ENCODE measurements at places on chromosomes 5 and 9.
A peak's percentile ranks its signal among the peaks of the same experiment; 100 is the strongest.

DNA sequence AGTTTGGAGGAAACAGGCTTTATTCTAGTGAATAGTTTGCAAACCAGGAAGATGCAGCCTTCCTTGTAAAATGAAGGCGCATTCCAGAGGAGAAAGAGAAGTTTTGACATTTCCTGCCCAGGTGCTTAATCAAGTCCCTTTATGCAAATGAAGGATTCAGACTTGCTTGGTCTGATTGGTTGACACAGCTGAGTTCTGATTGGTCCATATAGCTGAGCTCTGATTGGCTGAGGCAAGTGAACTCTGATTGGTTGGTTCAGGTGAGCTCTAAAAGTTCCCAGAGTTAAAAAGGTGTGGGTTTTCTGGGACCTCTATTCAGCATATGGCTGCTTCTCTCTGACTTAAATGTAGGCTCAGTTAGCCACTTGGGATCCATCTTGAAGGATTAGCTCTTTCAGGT lies 151.0 kb downstream of the CACNA1B start:
- DNase-seq, result no peak

GRCh38 chr9:77649109-77649812 lies 1.1 kb upstream of the GNA14 start:
- peak; percentile 68 for DNase-seq

DNA sequence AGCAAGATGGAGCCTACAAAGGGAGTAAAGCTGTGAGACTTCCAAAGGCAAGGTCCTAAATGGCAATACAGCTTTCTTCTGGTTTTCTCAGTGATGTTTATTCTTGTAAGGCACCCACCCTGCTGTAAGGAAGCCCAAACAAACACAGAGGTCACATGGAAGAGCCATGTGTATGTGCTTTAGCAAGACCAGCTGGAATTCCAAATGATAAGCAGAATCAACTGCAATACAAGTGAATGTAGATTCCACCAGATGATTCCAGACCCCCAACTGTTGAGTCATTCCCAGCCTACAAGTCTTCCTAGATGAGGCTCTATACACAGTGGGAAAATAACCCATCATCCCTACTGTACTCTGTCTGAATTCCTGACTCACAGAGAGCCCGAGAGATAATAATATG lies 122.8 kb downstream of the DEPDC1B start:
- peak; percentile 52 for DNase-seq

DNA sequence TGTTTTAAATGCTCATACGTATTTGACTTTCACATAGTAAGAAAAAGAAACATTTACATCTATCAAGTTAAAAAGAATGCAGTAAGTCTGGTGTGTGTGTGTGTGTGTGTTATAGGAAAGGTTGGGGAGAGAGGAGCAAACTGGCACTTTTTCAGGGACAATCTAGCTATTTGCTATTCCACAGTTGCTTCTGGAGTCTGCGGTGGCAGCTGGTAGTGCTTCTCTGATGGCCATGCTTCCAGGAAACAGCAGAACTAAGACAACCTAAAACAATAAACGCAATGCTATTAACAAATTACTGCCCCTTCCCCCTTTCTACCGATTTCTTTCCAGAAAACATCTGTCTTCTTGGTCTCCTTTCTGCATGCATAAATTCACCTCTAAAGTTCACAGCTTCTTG lies 70.0 kb upstream of the CDH10 start:
- no peak for DNase-seq

GRCh38 chr5:53211799-53212198 lies 102.2 kb upstream of the MOCS2 start:
- peak; percentile 53 for DNase-seq

DNA sequence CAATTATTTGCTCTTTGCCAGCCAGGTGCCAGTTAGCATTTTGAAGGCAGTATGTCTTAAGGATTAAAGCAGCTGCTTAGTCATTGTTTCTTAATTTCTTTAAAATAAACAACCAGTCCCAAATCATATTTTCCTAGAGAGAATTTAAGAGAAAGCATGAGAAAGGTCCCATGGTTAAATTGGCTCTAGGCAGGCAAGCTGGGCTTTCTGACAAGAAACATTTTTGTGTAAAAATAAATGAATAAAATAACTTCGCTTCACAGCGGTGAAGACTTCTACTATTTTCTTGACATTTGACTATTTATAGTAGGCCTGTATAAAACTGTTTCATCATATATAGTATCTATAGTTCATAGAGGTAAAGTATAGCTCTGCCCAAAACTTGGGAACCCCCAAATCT lies 617.7 kb upstream of the C9orf72 start:
- DNase-seq, result no peak

DNA sequence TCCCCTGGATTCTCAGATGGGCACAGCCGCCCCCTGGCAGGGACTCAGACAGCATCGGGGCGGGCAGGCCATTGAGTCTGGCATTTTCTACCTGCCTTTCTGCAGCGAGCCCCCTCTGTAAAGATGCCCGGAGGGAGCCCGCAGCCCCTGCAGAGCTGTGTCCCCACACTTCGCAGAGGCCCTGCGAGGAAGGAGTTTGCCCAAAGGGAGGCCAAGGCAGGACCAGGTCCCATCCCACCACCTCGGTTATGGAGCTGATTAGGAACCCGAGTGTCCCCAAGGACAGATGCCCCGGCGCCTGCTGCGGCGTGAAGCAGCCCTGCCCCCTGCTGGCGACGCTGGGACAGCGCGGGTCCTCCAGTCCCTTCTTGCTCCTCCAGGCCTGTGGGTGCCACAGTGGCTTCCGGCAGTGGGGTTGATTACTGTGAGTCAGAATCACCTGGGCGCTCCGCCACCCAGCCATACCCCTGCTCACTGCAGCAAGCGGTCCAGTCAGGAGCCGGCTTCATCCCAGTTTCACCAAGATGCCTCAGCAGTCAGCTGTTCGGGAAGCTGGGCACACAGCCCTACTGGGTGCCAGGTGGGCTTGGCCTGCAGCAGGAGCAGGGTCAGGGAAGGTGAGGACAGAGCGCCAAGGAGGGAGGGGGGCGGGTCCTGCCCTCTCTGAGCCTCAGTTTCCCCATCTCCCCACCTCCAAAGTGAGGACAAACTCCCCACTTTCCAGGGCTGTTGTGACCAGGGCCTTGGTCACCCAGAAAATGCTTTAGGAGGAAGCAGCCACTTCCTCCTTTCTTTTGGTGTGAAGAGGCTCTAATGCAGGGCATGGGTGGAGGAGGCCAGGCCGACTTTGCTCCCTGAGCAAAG lies 117.2 kb downstream of the RXRA start:
- peak; percentile 87 for DNase-seq

GRCh38 chr5:154836225-154836624 lies 14.2 kb downstream of the FAXDC2 start:
- DNase-seq, result no peak

GRCh38 chr9:120403543-120403856 lies 176.5 kb downstream of the CDK5RAP2 start:
- DNase-seq, result no peak

- no peak for DNase-seq
These were observed 55.6 kb downstream of the SPTLC1 start for GRCh38 chr9:92059661-92060060.

- DNase-seq, result no peak
These were observed 87.6 kb downstream of the DAP start for GRCh38 chr5:10673407-10673806.

GRCh38 chr9:89497257-89497963 lies 503 bp downstream of the SEMA4D start:
- DNase-seq, result no peak

GRCh38 chr5:173928871-173929574 lies 40.9 kb downstream of the CPEB4 start:
- no peak for DNase-seq

DNA sequence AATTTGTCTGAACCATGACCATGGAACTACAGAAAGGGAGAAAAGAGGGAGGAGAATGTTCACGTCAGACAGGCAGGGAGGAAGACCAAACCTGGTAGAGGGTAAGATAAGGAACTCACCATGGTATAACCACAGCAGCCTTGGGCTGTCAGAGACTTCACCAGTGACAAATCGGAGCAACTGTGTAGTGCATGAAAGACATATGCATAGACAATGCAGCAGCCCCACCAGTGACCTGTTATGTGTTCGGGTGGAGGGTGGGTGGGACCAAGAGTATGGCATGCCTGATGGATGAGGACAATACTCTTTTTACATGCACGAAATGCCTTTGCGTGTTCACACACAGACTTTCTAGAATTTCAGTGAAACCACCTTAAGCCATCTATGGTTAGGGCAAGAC lies 221.8 kb upstream of the RASEF start:
- no peak for DNase-seq

DNA sequence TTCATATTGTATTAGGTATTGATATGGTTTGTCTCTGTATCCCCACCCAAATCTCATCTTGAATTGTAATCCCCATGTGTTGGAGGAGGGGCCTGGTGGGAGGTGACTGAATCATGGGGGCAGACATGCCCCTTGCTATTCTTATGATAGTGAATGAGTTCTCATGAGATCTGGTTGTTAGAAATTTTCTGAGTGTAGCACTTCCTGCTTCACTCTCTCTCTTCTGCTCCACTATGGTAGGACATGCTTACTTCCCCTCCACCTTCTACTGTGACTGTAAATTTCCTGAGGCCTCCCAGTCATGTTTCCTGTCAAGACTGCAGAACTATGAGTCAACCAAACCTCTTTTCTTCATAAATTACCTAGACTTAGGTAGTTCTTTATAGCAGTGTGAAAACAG lies 187.4 kb upstream of the SLC24A2 start:
- DNase-seq, result peak; percentile 14

GRCh38 chr5:159826351-159827214 lies 89.7 kb upstream of the ADRA1B start:
- peak; percentile 83 for DNase-seq

DNA sequence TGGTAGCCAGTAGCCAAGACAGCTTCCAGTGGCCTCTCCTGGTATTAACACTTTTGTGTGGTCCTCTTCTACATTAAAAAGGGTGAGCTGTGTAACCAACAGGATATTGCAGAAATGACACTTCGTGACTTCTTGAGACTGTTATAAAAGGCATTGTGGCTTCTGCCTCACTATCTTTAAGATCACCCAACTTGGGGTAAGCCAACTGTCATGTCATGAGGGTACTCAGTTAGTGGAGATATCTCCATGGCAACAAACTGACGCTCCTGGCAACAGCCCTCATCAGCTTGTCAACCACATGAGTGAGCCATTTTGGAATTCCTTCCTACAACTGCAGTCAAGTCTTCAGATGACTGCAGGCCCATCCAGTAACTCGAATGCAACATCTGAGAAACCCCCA lies 121.7 kb downstream of the DEPDC1B start:
- DNase-seq, result no peak

GRCh38 chr5:148950892-148951291 lies 112.0 kb downstream of the SH3TC2 start:
- DNase-seq, result no peak

GRCh38 chr5:52334367-52334766 lies 453.3 kb upstream of the ITGA1 start:
- DNase-seq, result no peak

DNA sequence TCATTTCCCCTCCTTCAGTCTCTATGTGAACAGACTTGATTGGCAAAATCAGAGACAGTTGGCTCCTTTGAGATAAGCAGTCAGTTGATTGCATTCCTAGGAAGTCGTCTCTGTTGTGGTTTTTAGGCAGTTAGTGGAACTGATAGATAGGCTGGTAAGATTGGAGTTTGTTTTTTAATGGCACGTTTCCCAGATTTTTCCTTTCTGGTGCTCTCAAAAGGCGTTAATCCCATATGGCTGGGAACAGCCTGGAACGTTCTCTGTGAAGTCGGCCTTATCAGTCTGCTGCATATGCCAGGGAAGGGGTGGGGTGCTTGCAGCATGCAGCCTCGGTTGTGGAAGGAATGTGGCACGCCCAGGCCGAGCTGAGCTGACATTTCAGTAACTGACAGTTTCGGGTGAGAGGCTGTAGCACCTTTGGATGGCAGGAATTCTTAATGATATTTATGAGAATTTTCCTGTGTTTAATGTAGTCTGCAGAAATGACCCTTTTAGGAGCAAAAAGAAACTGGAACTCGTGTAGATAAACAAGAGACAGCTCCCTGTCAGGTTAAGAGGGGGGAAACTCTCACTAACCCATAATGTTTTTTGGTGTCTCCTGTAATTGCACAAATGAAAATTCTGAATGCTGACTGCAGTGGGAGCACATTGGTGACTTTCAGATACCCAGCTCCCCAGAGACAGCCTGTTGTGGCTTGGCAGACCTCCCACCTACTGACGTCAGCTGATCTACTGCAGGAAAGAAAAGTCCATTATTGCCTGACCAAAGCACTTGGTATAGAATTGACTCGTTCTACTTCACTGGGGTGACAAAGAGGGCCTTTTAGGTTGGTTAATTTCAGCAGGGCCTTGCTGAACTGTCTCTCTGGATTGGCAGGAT lies 6.3 kb downstream of the SPTAN1 start:
- DNase-seq, result peak; percentile 91

DNA sequence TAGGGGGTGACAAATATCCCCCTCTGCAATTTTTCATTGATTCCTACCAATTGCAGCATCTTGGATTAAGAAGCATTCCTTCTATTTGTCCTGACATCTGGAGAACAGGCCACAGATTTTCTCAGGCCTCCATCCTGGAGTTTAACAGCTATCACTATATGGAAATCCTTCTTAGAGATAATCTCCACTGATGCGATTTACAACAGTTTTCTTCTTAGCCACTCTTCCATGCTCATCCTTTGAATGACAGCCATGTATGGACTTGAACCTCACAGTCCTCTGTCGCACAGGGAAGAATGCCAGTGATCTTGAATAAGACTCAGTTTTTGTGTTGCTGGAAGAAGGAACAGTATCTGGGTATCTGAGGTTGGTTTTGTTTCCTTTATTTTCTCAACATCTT lies 73.2 kb downstream of the PGM5 start:
- DNase-seq, result no peak

DNA sequence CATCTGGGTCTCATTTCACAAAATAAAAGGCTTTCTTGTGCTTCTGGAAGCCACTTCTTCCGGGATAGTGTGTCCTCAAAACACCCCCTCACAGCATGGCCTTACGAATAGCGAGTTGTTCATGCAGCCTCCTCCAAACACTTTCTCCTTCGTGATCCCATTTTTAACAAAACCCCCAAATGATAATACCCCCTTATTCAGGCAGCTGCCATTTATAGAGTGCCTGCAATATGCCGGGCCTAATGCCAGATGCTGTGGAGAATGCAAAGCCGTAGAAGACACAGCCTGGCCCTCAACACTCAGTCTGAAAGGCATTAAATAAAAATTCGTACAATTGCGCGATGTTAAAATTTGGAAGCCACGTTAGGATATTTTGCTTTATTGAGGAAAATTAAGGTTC lies 66.4 kb upstream of the SLC44A1 start:
- no peak for DNase-seq

DNA sequence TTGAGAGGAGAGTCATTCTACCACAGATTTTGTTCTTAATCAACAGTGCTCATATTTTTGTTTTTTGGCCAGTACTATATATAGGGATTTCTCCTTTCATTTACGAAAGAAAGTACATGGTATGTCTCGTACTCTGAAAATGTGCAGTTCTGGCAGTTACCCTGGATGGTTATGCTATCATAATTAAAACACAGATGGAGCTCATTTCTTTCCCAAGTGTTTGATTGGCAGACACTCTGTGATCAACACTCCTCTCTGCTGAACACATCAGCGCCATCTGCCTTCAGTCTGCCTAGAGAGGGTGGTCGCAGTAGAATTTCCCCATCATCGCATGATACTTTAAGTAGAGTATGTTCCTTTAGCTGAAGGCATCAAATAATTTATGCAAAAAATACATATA lies 64.5 kb downstream of the PAM start:
- no peak for DNase-seq

- no peak for DNase-seq
These were observed 12.2 kb downstream of the LCN12 start for GRCh38 chr9:136964171-136964689.
